ENCODE measurements at places on chromosomes 2 and 18.
A peak's percentile ranks its signal among the peaks of the same experiment; 100 is the strongest.

DNA sequence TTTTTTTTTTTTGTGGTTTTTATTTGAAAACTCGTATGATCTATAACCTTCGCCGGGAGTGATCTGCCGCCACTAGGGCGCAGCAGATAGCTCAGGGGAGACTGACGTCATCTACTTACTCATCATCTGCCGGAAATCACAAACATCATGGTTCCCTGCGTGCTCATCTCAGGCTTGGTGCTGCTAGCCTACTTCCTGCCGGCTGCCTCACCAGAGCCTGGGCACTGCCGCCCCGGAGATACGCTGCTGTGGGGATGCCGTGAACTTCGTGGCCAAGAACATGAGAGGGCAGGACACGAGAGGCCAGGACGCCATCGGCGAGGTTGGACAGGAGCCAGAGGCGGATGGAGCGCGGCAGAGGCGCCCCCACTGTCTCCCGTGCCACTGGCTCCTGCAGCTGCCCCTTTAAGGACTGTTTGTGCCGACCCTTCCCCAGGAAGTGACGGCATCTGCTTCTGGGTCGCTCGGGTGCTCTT is 68.8 kb downstream of the DOK6 start:
- DNase-seq, result peak; percentile 59

DNA sequence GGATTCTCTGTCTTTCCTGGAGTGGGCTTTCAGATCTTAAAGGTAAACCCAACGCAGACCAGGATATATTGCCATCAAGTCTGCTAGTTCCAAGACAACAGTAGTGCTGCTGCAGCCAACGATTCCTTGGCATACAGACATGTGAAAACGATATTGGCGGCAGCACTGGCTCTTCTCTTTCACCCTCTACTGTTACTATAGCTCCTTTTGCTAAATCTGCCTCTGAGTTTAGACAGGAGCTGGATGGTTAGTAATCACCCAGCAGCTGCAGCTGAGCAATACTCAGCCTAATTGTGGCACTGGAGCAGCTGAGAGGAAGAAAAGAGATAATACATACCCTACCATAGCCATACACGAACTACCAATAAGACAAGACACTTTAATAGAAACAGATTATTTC is 4.0 kb downstream of the YES1 start:
- DNase-seq, result no peak

- no peak for DNase-seq
Measured at GRCh38 chr2:4576075-4576474, 872.7 kb downstream of the DCDC2C start.

DNA sequence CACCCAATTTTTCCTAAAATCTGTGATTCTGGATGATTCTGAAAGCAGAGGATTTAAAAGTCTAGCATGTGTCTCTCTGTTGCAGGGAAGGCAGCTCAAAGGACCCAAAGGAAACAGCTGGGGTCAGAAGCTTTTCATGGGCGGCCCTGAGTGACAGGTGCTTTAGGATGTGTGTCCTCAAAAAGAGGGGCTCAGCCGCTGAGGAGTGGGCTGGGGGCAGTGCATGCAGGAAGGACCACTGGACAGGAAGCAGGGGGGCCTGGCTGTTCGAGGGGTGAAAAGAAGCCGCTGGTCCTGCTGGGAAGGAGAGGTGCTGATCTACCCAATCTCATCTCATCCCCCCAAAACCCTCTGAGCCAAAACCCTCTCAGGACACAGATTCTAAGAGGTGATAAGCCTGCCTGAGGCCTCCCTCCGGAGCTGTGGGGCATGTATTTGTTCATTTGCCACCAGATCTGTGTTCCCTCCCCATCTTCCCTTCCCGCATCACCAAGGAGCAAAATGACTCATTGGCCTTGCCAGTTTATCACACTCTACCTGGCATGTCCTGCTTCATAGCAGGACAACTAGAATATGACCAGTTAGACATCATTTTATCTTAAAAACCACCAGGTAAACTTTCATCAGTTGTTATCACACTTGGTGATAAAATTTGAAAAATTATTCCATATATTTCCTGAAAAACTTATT is 98.8 kb upstream of the MGAT4A start:
- no peak for DNase-seq

- DNase-seq, result peak; percentile 73
Measured at GRCh38 chr2:219274361-219274921, 4.7 kb upstream of the DNAJB2 start.

DNA sequence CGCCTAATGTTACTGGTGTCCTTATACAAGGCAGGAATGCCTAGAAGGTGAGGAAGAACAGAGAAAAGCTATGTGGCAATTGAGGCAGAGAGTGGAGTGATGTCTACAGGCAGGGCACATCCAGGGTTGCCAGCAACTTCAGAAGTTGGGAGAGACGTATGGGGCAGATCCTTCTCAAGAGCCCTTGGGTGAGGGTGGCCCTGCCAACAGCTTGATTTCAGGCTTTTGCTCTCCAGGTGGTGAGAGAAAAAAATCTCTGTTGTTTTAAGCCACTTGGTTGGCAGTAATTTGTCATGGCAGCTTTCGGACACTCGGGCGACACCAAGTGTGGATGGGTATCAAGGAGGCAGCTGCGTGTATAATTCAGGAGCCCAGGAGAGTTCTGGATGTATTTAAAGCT is 217.4 kb upstream of the SMIM21 start:
- no peak for DNase-seq

DNA sequence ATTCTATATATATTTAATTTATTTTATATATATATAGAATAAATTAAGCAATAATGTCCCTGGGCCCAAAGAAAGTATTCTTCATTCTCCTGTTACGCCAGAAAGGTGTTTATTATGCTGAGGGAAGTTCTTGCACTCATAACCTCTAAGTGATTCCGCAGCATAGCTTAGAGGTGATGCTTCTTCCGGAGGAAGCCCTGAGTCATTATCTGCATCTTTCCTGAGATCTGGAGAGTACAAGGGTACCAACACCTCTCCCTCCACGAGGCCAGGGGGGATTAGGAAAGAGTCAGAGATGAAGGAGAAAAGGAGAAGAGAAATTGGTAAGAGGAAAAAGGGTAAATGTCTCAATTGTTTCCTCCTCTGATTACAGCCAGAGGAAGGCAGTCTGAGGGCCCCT is 43.1 kb upstream of the RTN4 start:
- DNase-seq, result no peak

DNA sequence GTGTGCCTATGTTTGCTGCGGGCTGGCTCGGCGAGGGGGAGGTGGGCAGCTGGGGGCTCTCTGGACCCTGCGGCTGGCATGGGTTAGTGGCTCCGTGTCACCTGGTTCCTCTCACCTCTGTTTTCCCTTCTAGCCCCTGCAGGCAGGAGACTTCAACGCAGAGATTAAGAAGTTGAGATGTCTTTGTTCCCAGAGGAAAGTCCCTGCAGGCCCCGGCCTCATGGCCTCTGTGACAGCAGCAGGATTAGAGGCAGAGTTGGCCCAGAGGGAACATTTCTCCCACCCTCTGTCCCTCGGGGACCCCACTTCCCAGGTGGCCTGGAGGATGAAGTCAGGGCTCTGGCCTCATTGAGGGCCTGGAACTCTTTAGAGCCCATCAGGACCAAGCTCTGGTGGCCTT is 56.5 kb downstream of the HPCAL1 start:
- DNase-seq, result no peak

- DNase-seq, result no peak
Measured at GRCh38 chr2:161599842-161600241, 24.4 kb upstream of the SLC4A10 start.

DNA sequence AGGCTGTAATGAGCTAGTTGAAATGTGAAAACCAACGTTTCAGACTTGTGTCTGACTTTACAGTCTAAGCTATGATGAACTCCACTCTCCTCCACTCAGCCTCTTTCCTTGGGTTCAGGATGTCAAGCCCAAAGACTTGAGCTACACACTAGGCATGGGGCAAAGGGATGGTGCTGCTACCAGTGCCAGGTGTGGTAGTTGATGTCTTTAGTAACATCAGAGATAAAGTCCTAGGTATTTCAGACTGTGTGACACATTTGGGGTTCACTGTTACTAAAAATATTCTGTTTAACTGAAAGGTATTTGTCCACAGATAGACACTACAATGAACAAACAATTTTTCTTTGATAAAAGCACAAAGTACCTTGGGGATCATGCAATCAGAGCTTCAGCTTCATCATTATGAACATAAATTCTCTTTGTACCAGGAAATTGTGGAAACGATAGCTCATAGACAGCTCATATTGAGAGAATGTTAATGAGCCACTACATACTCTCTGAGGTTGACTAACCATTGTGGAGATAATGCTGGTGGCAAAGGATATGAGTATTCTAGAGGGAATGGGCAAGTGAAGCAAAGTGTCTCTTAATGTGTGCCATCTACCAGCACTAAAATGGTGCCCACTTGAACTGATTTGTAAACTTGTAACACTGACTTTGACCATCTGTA is 253.7 kb upstream of the THUMPD2 start:
- DNase-seq, result no peak

DNA sequence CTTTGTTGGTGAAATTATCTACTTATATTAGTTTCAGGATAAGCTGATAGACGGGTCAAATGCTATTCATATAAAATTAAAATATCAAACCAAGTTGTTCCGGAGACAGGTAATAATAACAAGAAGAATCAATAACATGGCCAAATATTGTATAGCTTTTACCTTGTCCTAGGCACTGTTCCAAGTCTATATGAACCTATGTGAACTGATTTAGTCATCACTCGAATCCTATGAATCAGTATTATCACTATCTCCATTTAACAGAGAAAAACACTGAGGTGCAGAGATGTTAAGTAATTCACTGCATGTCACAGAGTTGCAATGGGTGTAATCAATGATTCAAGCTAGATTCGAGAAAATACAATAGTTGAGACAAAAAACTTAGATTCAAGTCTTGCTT is 40.0 kb upstream of the TRIB2 start:
- DNase-seq, result no peak

- no peak for DNase-seq
Measured at GRCh38 chr2:72038524-72038923, 109.1 kb downstream of the CYP26B1 start.

DNA sequence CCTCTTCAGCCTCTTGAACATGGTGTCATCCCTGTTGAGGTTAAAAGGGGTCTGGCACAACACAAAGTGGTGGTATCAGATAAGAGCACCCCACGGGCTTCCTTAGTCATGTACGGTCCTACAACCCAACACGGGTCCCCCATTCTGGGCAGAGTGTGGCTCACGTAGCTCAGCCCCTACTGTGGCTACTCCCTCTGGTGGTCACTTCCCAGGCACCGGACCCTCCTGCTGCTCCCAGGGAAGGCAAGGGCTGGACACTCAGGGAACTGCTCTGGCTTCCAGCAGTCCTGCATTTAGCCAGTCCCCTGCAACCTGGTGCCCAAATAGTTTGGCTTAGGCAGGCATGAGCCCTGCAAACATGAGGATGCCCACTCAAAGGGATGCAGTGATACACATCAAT is 58.6 kb downstream of the GALNT14 start:
- peak; percentile 73 for DNase-seq

DNA sequence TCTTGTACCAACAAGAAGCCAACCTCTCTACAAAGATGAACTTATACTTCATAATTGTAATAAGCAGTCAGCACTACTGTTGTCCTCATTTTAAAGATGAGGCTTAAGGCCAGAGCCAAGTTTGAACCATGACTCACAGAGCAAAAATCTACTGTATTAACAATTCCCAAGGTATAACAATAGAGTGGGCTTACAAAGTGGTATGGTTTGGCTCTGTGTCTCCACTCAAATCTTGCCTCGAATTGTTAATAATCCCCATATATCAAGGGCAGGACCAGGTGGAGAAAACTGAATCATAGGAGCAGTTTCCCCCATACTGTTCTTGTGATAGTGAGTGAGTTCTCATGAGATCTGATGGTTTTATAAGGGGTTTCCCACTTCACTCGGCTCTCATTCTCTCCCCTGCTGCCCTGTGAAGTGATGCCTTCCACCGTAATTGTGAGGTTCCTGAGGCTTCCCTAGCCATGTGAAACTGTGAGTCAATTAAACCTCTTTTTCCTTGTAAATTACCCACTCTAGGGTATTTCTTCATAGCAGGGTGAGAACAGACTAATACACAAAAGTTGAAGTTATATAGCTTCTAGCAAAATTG is 19.5 kb downstream of the MRPL44 start:
- no peak for DNase-seq

DNA sequence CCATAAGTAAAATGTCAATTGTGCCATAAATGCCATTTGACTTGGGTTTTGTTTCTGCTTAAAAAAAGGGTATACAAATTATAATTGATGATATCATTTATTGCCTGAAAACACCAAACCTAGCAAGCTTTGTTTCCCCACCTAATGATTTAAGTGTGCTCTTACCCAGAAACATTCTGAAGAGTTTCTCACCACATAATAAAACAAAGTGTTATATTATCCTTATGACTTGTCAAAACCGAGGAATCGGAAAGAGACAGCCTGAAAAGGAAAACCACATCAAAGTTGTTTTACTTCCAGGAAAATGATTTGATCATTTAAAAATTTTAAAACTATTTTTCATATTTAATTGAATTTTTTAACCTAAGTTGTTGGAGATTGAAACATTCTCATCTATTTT is 170.5 kb upstream of the SLC39A10 start:
- no peak for DNase-seq

- no peak for DNase-seq
Measured at GRCh38 chr18:74440808-74441427, 16.2 kb downstream of the DIPK1C start.

GRCh38 chr2:207333599-207334300 is 168.0 kb upstream of the KLF7 start:
- DNase-seq, result no peak

DNA sequence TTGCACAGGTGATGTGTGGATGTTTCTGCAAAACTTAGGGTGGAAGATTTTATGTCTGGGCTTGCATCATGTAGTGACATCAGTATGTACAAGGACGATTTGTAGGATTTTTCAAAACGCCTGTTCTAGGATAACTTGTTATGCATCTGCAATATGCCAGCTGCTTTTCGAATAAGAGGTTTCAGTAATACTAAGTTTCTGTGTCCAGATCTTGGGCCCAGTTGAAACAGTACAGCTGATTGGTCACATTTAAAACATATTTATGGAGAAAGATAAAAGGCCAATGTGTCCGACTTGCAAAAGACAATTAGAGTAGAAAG is 1.2 kb downstream of the PTPN4 start:
- no peak for DNase-seq

DNA sequence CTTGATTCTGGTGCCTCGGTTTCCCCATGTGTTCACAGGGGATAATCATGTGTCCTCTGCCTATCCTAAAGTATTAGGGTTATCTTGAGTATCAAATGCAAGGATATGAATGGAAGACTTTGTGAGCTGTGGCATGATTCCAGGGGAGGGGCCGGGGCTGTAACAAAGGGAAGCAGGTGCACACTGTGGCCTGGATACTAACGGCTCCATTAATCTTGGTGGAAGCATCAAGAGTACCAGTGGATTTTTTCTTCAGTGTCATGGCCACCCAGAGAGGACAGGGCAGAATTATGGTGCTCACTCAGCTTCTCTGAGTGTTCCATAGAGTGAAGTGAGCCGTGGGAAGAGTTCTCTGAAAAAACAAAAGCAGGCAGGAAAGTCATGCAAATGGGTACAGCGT is 320.1 kb downstream of the ALK start:
- DNase-seq, result no peak

- no peak for DNase-seq
Measured at GRCh38 chr2:207635468-207636200, 10.4 kb upstream of the METTL21A start.

- peak; percentile 38 for DNase-seq
Measured at GRCh38 chr2:73939419-73939818, 12.7 kb downstream of the DGUOK start.
